ENCODE measurements at places on chromosomes 12 and 14.

DNA sequence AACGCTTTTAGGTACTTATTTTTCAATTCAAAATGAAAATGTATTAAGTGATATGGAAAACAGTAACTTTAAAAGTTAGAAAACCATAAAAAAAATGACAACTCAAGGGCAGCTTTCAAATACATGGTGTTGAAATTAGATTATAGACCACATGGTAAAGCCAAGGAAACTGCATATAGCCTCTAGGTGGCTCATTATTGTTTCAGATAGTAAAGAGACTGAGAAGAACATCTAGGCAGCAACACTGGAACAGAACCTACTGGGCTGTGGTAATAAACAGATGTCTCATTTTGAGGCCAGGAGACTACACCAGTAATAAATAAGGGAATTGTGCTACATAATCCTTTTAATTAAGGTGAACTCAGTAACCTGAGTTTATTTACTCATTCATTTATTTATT lies 13.0 kb downstream of the FBXO33 start:
- H3K27me3 ChIP-seq, result no peaks in the 10 kb centered on the region
- no peak overlapping the region for H3K4me3 ChIP-seq
- no peak for DNase-seq
- peaks cover 9% of the 10 kb centered on the region for H3K4me1 ChIP-seq
- H3K36me3 ChIP-seq, result peaks cover 4% of the 10 kb centered on the region

DNA sequence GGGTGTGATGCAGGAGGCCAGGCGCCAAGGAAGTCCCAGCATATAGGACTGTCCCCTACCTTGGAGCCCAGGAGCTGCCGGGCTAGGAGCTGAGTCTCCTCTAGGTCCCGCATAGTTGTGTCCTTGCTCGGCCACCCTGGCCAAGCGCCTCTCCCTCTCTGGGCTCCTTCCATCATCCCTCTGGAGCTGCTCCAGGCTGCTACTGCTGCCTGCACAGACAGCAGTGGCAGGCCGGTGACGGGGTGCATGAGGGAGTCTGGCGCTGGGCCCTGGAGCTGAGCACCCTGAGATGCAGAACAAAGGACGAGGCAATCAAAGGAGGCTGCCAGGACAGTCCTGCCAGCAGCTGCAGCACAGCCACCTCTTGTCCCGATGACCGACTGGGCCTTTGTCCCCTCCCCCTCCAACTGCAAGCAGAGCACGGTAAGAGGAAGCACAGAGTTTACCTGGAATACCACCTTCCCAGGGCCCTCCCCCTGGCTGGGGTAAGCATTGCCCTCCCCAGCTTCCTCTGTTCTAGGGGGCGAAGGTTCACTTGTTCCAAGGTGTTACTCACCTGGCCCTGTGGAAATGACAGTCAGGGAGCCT lies 10.4 kb downstream of the DTX1 start:
- DNase-seq, result no peak
- H3K36me3 ChIP-seq, result no peaks in the 10 kb centered on the region
- H3K27ac ChIP-seq, result no peak overlapping the region
- no peaks in the 10 kb centered on the region for H3K27me3 ChIP-seq
- no peaks in the 10 kb centered on the region for H3K4me1 ChIP-seq
- no peak overlapping the region for H3K4me3 ChIP-seq

GRCh38 chr12:12503384-12504078 lies 59.1 kb downstream of the DUSP16 start:
- H3K4me1 ChIP-seq, result peaks cover 20% of the 10 kb centered on the region
- no peak for DNase-seq
- peak overlapping the region; percentile 82 for H3K27ac ChIP-seq
- H3K27me3 ChIP-seq, result no peaks in the 10 kb centered on the region
- no peak overlapping the region for H3K4me3 ChIP-seq

- H3K4me3 ChIP-seq, result no peak overlapping the region
- no peaks in the 10 kb centered on the region for H3K4me1 ChIP-seq
- no peaks in the 10 kb centered on the region for H3K36me3 ChIP-seq
- H3K27ac ChIP-seq, result no peak overlapping the region
- H3K27me3 ChIP-seq, result peaks cover 26% of the 10 kb centered on the region
Measured at GRCh38 chr12:132437943-132438700, 51.8 kb upstream of the FBRSL1 start.

- DNase-seq, result no peak
- no peak overlapping the region for H3K4me3 ChIP-seq
- H3K36me3 ChIP-seq, result no peaks in the 10 kb centered on the region
- no peaks in the 10 kb centered on the region for H3K27me3 ChIP-seq
Measured at GRCh38 chr14:23114669-23115038, 4.4 kb downstream of the CEBPE start.
